Activated CD8-positive, alpha-beta T cell treated with anti-CD3 and anti-CD28 coated beads, Interleukin-2, amount 10 ng/mL, durations not matched to agents 7 days and 5 days (primary cell): ENCODE measurements at places on chromosomes 3 and 15. TPM values are rescaled to one million over a fixed set of nuclear protein-coding genes. Genes with fewer than 3 reads are reported as not detected.

- DNase-seq, result peak; percentile 36
These were observed 32.7 kb downstream of the RARB start for GRCh38 chr3:25460751-25461150.

DNA sequence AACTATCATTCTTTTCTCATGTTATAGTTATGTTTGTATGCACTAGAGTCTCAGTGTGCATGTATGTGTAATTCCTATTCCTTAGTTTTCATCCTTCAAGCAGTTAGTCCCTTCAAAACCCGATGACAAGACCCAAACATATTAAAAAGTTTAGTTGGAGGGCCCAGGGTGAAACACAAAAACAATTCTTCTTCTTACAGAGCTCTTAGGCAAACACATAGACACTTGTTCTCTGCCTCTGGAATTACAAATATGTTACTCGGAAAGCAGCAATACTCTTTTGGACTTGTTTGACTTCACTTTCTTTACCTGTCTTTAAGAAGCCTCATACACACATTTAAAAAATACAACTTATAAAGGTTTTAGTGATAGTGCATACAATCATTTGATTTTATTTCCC is 763 bp upstream of the CNTN6 start:
- no peak for DNase-seq

- no peak for DNase-seq
These were observed 331.0 kb upstream of the IL12A start for GRCh38 chr3:159657629-159658028.

GPR27 gene
- 0.40 TPM for total RNA-seq
